Urinary bladder (tissue), 4 donors: ENCODE measurements at places on chromosomes 1 and 21. TPM values are rescaled to one million over a fixed set of nuclear protein-coding genes. Genes with fewer than 3 reads are reported as not detected.

- DNase-seq: no peak
Observed at GRCh38 chr1:38898653-38899230, 17.4 kb upstream of the GJA9 start.

DNA sequence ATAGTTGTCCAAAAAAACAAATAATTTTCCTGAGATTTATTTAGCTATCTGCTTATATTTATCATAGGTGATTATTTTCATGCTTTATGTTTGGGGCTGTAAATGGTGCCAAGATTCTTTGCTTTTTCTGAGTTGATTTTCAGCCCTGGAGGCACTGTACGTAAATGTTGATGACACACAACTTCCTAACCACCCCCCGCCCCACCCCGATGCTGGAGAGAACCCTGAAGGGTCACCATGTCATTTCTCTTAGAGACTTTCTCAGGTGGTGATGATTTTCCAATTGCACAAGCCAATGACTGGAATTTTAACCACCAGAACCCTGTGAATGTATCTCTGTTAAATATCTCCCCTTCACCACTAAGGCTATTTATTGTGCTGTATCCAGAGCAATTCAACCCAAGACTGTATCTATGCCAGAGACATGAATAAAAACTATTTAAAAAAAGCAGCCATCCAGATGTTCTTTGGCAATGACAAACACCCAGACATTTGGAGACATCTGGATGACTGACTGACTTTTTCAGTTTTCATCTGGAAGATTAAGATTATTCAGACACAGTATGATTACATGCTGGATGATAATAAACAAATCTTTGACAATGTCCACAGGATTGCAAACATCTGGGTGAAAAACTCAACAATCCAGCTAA, 346.0 kb downstream of the LMX1A start:
- no peak for DNase-seq

The KCNA3 gene
- total RNA-seq: 3.1 TPM

GRCh38 chr1:21901473-21901847, 35.6 kb downstream of the HSPG2 start:
- no peak for DNase-seq

The RGS1 gene
- 51.2 TPM for total RNA-seq

DNA sequence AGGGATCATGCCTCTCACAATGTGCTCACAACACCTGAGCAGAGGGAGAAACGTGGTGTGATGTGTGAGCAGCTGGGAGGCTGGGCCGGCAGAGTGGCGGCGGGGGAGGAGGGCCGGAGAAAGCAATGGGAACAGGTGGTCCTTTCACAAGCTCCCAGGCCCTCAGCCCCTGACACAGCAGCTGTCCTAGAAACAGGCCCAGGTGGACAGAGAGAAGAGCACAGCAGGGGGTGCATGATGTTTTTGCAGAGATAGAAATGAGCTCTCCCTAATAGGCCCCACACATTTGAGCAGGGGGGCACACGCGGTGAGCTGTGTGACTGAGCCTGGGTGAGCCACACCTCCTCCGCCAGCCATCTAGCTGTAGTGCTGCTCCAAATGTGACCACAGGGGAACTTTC, 7.6 kb upstream of the RGS16 start:
- DNase-seq: no peak

The SAMD13 gene
- 8.1 TPM for total RNA-seq

The GUCA2A gene
- not detected for total RNA-seq

DNA sequence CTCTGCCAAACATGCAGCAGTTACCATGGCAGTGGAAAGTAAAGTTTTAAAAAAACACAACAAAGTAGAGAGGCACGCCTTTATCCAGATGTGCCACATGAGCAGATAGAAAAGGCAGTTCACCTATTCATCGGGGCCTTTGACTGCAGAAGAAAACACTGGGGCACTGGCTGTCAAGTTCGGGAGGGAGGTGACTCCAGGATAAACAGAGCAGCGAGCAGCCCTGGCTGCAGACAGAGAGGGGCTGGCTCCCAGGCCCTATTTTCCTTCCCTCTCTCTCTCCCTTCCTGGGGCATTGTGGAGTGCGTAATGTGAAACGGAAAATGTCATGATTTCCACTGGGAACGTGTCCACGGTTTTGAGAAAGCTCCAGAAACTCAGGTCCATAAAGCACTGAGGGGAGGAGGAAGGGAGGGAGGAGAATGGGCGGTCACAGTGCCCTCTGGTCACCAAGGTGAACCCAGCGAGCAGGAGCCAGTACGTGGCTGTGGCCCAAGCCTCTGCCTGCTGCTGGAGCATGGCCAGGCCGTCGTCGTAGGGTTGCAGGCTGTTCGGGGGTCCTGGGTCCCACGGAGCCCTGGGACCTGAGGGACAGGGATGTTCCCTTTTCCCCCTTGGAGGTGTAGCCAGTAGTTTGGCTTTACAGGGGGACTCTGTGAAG, 114.7 kb upstream of the IRF2BP2 start:
- no peak for DNase-seq

GRCh38 chr1:223221686-223222085, 78.6 kb upstream of the TLR5 start:
- DNase-seq: no peak

DNA sequence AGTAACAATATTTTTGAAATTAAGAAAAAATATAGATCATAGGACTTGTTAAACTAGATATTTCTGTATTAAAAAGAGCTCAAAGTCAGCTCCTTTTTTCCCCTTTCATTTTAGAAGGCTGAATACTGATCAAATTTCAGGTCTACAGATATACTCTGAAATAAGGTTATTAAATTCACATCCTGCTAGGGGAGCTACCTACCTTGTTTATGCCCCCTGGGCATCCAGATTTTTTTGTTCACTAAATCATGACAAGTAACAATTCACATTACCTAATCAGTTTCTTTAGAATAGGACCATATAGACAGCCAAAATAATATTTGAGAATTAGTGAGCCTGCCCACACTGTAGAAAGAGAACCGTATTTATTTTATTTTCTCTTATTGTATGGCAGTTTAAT, 276.2 kb downstream of the USP25 start:
- no peak for DNase-seq

The DIO1 gene
- total RNA-seq: not detected

DNA sequence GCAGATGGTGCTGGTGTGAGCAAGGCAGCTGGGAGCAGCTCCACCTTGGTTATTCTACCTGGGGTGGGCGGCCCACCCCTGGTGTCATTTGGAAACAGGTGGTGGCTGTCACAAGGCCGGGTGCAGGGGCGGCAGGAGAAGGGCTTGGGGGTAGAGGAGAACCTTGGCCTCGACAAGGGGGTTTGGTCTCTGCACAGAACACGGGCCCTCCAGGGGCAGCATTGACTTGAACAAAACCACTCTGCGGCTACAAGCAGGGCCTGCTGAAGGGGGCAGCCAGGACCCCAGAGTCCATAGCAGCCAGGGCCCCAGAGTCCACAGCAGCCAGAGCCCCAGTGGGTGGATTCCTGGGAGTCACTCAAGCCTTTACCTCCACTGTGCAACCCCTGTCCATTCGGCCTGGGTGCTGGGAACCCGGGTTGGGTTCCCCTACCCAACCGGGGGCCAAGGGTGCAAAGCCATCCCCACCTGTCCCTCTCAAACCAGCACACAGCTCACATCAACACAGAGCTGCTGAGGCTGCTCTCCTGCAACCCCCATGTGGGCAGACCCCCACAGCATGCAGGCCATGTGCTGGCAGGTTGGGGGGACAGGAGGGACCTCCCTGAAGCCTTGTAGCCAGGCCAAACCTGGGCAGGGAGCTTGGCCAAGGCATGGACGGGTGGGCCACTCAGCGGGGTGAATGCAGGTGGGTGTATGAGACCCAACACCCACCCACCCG, 7.7 kb downstream of the TRIM11 start:
- no peak for DNase-seq

The ARHGAP29 gene
- total RNA-seq: 72.0 TPM

The GJA5 gene
- total RNA-seq: 16.3 TPM

DNA sequence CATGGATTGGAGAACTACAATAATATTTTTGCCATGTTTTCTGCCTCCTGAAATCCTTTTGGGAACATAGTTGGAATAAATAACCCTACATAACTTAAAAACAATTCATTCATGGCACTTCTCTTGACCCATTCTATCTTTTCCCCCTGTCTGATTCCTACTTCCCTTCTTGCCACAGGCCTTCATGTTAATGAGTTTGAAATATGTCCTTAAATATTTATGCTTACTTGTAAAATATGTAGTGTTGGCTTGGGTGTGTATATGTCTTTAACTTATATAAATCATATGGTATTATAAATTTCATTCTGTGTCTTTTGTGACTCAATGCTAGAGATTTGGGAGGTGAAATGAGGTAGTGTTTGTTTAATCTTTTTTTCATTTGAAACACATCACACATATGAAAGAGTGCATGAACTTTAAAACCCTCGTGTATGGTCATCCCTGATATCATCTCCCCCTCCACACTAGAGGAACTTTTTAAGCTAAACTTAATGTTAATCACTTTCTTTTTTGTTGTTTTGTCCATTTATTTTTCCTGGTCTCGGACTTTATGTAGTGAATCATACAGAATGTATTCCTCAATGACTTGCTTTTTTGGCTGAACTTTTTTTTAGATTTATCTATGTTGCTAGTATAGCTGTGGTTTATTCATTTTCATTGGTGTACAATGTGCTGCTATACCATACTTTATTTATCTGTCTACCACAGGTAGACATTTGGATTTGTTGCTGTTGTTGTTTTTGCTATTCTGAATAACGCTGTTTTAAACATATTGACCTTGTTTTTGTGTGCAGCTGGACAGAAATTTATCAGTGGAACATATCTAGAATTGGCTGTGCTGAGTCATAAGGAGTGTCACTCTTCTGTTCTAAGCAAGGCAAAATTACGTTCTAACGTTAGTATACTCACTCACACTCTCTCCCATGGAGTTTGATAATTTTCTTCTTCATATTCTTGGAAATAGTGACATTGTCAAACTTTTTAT, 441.6 kb downstream of the PLPP3 start:
- DNase-seq: no peak

GRCh38 chr1:24749252-24749651, 4.0 kb downstream of the CLIC4 start:
- no peak for DNase-seq

DNA sequence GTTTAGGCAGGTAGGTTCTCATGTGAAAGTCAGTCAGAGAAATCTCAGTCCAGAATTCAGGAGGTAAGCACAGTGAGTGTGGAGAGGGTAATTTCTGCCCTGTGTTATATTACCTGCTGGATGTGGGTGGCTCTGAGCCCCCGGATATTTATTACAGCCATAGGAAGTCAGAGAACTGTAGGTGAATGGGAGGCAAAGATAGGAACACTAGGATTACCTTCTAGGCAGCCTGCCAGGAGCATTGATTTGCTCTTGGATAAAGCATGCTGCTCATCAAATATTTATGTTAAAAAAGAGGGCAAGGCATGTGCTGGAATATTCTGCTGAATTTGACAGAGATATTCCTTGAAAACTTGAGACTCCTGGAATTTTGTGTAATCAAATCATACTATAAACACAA, 8.5 kb downstream of the GNG12 start:
- no peak for DNase-seq

- no peak for DNase-seq
Observed at GRCh38 chr1:58580186-58580585, 3.1 kb upstream of the TACSTD2 start.

The TCEA3 gene
- 44.8 TPM for total RNA-seq

GRCh38 chr1:3763351-3764125, 9.0 kb upstream of the SMIM1 start:
- no peak for DNase-seq

DNA sequence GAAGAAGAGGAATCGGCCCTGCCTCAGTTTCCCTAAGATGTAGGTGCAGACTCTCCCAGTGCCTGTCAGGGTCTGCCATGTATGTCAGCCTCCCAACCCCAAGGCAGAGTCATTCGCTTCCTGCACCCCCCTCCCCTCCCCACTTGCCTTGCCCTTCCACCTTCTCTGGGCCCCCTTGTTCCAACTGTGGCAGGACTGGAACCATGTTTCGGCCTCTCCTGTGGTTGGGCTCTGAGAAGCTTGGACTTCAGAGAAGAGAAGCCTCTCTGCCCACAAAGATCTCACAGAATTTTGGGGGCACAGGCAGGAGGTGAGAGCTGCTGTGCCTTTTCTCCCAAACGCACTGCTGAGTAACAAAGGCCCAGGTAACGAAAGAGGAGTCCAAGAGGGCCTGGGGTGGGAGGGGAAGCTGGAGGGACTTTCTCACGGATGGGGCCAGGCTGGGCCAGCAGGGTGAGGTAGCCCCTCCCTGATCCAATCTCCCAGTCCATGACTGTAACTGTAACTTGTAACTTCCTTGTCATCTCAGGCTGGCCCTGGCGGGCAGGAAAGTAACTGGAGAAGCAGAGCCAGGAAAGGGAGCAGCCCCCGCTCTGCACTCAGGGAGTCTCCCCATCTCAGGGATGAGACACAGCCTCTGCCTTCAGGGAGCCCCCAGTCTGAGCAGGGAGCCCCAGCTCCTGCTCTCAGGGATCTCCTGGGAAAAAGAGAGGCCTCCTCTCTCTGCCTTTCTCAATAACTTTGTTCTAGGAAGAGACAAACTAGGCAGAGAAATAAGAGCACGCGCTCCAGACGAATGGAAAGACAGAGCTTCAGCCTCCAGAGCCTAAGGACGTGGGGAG, 11.3 kb downstream of the CRABP2 start:
- no peak for DNase-seq

DNA sequence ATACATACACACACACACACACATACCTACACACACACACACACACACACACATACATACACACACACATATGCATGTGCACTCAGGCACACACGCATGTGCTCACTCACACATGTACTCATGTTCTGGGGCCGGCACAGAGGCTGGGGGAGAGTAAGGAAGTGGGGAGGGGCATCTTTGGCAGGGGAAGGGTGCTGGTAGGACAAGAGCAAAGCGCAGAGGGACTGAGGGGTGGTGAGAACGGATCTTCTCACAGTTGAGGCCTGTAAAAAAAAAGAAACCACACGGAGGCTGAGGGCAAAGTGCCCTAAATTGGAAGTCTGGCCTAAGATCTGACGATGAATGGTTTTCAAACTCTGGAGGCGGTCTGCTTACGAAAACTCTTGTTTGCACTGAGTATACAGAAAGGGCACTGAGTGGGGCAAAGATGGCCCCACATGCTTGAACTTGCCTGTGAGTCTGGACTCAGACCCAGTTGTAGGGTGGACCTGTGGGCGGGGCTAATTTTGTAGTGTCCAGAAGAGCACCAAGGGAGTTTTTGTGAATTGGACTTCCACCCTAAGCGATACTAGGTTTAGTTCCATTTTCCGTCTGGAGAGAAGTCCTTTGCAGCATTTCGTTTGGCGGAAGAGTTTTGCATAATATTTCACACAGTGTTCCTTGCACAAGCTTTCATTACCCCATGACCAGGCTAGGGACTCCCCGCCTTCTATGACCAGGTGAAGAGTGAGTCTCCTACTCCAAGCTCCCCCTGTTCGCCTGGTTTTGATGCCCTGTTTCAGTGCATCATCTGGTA, 79.3 kb upstream of the LYST start:
- DNase-seq: no peak

- DNase-seq: no peak
Observed at GRCh38 chr1:201515062-201515750, 8.3 kb upstream of the CSRP1 start.
